ENCODE measurements at places on chromosomes 6 and 20.

DNA sequence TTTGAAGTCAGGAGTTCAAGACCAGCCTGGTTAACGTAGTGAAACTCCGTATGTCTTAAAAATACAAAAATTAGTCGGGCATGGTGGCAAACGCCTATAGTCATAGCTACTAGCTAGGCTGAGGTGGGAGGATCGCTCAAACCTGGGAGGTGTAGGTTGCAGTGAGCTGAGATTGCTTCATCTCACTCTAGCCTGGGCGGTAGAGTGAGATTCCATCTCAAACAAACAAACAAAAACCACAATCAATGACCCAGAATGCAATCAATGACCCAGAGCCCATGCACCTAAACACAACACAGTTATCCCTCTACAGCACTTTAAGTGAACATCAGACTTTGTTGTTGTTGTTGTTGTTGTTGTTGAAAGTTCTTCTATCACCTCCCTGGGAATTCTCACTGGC, 77.9 kb downstream of the MYB start:
- DNase-seq, result no peak

GRCh38 chr20:57580478-57581201, 19.7 kb downstream of the PCK1 start:
- DNase-seq, result no peak

DNA sequence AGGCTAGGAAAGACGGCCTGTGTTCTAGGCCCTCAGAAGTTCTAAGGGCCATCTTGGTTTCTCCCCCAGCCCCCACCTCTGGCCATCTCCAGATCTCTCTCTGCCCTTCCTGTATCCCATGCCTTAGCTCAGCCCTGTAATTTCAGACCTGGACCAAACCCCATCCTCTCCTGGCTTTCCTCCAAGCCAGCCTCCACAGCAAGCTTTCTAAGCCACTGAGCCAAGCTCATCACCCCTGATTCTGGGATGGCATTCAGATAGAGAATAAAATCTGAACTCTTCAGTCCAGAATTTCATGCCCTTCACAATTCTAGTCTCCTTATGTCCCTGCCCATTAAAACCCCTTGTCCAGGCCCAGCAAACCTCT, 18.9 kb upstream of the CCM2L start:
- DNase-seq, result peak; percentile 68

- DNase-seq, result no peak
Observed at GRCh38 chr6:157721426-157721825, 101.6 kb upstream of the SNX9 start.

GRCh38 chr6:48560408-48560807, 449.4 kb upstream of the PTCHD4 start:
- DNase-seq, result no peak

DNA sequence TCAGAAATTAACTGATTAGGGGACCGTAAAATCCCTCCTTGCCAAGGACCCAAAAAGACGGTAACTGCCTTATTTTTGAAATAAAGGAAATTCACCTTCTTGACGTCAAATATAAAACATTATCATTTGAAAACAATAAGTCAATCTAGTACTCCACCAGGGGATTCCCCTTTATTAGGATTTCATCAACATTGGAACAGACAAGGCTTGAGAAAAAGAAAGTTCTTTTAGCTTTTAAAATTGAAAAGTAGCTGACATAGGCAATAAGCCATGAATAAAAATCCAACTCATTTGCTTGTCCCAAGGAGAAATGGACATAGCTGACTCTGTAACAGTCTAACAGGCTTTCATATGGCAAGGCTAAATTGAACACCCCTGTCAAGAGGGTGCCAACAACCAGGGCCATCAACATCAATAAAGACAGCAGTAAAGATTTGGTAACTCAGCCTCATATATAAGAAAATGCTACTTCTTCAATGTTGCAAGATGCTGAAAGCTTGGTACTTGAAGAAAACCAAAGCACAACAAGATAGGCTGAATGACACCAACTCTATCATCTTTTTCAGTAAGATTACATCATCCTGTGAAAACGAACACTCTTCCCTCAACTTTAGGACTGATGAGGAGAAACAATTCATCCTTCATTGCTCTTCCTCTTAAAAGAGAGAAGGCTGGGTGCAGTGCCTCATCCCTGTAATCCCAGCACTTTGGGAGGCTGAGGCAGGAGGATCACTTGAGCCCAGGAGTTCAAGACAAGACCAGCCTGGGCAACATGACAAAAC, 121.0 kb upstream of the PRDM1 start:
- DNase-seq, result no peak

DNA sequence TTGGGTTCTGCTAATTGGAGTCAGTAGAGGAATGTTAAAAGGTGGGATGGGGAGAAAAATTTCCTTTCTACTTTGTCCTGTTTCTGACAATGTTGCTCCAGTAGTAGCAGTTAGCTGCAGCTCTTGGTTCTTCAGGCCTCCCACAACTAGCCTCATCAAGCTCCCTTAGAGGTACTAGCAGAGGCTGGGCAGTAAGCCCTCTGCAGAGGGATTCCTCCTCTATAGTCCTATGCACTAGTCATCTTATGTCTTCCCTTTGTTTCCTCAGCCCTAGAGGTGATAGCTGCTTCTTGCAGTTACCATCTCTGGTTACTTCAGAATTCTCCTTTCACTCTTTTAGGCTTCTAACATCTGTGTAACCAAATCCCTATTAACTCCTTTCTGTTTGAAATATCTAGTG, 99.8 kb downstream of the FILIP1 start:
- no peak for DNase-seq

GRCh38 chr6:133092771-133093170, 148.4 kb upstream of the EYA4 start:
- DNase-seq, result no peak

DNA sequence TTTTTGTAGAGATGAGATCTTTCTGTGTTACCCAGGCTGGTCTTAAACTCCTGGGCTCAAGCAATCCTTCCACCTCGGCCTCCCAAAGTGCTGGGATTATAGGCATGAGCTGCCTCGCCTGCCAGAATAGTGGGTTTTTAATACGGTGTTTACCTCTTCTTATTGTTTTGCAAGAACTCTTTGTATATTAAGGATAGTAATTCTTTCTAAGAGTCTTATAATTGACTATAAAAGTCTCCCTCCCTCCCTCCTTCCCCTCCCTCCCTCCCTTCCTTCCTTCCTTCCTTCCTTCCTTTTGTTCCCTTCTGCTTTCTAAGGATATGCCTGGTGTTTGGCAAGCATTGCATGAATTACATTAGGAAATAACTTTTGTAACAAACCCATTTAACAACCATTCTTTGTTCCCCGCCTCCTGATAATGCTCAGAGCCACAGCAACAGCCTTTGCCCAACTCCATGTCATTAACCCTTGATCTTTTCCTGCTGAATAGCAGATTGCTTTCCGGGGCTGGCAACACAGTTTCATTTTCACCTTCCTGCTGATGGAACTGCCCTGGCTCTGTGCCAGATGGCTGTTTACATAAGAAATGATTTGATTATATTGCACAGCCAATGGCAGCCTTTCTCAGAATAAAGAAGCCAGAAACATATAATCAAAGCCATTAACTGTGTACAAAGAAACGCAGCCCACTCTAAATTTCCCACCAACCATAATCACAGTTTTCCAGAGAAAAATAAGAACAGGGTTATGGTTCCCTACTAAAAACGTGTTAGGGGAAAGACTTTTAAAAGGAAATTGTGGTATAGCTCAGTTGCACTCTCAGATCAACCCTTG, 143.7 kb upstream of the PTPN1 start:
- DNase-seq, result peak; percentile 41

DNA sequence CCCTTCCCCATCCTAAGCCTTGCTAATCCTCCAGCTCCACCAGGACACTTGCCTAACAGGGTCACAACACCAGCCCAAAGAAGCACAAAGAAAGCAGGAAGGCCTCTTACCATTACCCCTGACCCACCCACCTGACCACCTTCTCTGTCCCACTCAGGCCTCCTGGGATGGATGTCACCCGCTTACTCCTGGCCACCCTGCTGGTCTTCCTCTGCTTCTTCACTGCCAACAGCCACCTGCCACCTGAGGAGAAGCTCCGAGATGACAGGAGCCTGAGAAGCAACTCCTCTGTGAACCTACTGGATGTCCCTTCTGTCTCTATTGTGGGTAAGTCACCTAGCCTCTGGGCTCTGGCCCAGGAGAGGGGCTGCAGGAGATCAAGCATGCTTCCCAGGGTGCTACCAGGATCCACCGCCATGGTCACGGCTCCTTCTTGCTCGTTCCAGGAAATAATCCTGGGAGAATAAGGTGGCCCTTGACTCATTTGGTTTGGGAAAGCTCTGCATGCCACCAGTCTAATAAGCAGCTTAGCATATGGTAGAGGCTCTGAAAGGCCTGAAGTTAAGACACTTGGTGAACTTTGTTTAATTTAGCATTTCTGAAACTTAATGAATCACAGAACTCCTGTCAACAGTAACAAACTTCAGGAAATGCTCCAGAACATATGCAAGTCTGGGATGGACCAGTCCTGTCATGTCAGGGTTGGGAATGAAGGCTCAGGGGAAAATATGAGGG, 19.2 kb downstream of the ASIP start:
- no peak for DNase-seq

DNA sequence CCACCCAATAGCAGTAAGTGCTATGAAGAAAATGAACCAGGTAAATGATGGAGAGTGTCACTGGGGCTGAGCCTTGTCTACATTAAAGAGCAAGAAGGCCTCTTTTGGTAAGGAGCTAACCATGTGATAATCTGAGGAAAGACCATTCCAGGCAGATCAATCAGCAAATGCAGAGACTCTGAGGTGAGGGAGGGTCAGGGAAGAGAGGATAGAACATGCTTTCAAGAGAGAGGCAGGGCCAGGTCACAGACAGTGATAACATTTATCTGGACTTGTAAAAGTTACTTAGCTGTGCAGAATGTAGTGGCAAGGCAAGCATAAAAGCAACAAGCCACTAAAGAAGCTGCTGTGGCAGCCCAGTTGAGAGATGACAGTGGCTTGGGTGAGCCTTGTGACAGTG, 197.3 kb downstream of the TASP1 start:
- no peak for DNase-seq

GRCh38 chr20:34190679-34191090, 50.5 kb upstream of the ASIP start:
- DNase-seq, result peak; percentile 66

GRCh38 chr6:43287717-43288679, 10.1 kb upstream of the SLC22A7 start:
- no peak for DNase-seq

DNA sequence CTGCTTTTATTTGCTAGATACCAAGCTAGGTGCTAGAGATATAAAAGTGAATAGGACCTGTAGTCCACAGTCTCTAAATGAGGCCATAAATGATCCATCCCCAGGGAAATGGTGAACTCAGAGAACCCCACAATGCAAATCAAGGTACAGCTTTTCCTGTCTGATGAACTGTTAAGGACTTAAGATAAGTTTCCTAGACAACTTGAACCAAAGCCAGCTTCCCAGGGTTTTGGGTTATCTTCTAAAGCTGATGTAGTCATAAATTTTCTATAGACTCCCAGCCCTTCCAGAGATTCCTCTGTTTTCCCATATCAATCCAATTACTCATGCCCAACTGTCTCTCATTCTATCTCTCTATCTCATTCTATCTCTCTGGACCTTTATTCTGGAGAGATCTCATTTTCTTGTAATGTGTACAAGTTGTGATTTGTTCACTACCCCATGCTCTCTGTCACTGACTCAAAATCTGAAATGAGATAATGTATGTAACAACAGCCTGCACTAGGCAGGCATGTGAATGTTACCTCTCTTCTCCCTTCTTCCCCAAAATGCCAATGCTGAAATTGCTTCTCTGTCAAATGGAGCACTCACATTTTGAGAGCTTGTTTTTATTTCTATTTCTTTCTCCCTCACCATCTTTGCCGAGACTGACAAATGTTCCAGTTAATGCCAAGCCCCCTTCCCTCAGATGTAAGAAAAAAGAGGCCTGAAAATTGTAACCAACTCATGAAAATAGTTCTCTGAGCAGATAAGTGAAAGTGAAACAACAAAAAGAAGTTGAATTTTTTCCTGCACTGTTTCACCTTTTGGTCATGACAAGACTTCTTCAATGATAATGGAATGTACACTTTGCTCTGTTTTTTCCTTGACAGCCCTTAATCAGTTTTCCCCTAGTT, 279.9 kb downstream of the SLC35F1 start:
- DNase-seq, result no peak

DNA sequence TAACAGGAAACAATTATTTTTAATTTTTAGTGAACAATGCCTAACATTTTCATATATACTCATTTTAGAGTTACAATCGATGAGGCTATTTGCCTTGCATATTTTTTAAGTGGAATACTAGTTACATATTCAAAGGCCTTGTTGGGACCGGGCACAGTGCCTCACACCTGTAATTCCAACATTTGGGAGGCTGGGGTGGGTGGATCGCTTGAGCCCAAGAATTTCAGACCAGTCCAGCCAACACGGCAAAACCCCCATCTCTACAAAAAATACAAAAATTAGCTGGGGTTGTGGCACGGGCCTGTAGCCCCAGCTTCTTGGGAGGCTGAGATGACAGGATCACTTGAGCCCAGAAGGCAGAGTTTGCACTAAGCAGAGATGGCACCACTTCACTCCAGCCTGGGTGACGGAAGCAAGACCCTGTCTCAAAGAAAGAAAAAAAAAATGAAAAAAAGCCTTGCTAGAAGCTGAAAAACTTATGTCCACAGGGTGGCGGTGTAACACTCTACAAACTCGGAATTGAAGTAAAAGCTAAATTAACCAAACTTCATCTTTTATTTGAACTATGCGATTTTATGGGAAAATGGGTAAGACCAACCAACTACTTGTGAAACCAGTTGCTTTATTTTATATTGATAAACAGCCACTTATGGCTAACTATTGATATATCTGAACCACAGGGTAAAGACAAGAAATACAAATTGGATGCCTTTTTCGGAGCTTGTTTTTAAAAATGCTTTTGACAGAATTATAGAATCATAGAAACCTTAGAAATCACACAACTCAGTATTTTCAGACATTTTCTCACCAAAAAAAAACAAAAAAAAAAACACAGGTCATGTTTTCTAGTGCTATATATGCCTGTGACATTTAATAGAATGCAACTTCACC, 24.1 kb upstream of the ROS1 start:
- peak; percentile 63 for DNase-seq

- DNase-seq, result no peak
Observed at GRCh38 chr6:7249391-7249790, 63.6 kb downstream of the SSR1 start.

DNA sequence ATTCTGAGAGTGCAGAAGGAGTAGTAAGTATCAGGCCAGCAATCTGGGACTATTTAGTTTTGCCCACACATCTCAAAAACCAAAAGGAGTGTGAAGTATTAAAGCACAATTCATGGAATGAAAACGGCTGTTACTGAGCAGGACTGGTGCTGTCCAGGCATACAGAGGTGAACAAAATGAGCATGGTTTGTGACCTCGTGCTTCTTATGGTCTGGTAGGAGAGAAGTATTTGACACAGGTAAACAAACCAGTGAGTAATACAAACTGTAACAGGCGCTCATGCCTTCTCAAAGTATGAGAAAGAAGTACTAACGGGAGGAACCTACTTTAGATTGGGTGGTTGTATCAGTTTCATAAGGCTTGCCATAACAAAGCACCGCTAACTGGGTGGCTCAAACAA, 17.5 kb upstream of the NRN1 start:
- no peak for DNase-seq

- DNase-seq, result no peak
Observed at GRCh38 chr6:156098839-156099238, 643.2 kb upstream of the NOX3 start.

- DNase-seq, result no peak
Observed at GRCh38 chr6:44464527-44465310, 77.2 kb downstream of the CDC5L start.

Measured in NCI-H1694 treated with DMSO at 0.1 percent for 48 hours (cell line).